Caco-2 (cell line): ENCODE measurements at places on chromosomes 6 and 20. TPM values are rescaled to one million over a fixed set of nuclear protein-coding genes. Genes with fewer than 3 reads are reported as not detected.

Gene SLPI
- total RNA-seq, result 3.0 TPM in 2 replicates

Gene ZBP1
- not detected in 2 replicates for total RNA-seq

GRCh38 chr6:119124079-119124824 is 45.8 kb upstream of the FAM184A start:
- no peak overlapping the region for H3K4me3 ChIP-seq
- H3K4me1 ChIP-seq, result peaks cover 21% of the 10 kb centered on the region
- H3K36me3 ChIP-seq, result no peaks in the 10 kb centered on the region
- no peaks in the 10 kb centered on the region for H3K27me3 ChIP-seq
- no peak for DNase-seq
- H3K27ac ChIP-seq, result no peak overlapping the region

- no peak overlapping the region for H3K27ac ChIP-seq
- no peaks in the 10 kb centered on the region for H3K27me3 ChIP-seq
- no peaks in the 10 kb centered on the region for H3K4me1 ChIP-seq
- H3K36me3 ChIP-seq, result peaks cover 8% of the 10 kb centered on the region; the same call in 1 of the 2 replicates
- no peak for DNase-seq
- no peak overlapping the region for H3K4me3 ChIP-seq
Measured at GRCh38 chr20:36830791-36831691, 44.9 kb upstream of the TLDC2 start.

- H3K36me3 ChIP-seq, result no peaks in the 10 kb centered on the region
- H3K4me1 ChIP-seq, result no peaks in the 10 kb centered on the region
- no peak for DNase-seq
- H3K27me3 ChIP-seq, result no peaks in the 10 kb centered on the region; the same call in 1 of the 2 replicates
Measured at GRCh38 chr20:7022597-7022996, 255.1 kb downstream of the BMP2 start.

DNA sequence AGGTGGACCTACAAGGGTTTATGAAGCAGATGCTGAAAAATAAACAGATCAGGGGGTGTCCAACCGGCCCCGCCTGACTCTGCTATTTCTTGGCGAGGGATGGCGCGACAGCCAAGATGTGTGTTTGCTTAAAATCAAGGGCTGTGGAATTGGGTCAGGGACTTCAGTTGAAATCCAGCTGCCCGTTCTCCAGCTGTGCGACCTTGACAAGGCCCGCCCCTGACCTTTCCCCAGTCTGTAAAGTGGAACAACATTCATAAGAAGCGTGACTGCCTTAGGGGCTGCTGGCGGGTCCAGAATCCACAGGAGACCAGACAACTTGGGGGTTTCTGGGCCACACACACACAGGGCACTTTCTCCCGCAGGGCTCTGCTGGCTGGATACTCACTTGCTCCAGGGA is 517.5 kb downstream of the PREX1 start:
- H3K4me3 ChIP-seq, result no peak overlapping the region
- H3K4me1 ChIP-seq, result no peaks in the 10 kb centered on the region
- no peaks in the 10 kb centered on the region for H3K36me3 ChIP-seq
- no peaks in the 10 kb centered on the region for H3K27me3 ChIP-seq
- DNase-seq, result no peak
- no peak overlapping the region for H3K27ac ChIP-seq

- DNase-seq, result no peak
- no peaks in the 10 kb centered on the region for H3K27me3 ChIP-seq
- no peaks in the 10 kb centered on the region for H3K36me3 ChIP-seq
- H3K4me3 ChIP-seq, result no peak overlapping the region
- H3K27ac ChIP-seq, result no peak overlapping the region
Measured at GRCh38 chr6:51854347-51854746, 233.1 kb downstream of the PKHD1 start.

DNA sequence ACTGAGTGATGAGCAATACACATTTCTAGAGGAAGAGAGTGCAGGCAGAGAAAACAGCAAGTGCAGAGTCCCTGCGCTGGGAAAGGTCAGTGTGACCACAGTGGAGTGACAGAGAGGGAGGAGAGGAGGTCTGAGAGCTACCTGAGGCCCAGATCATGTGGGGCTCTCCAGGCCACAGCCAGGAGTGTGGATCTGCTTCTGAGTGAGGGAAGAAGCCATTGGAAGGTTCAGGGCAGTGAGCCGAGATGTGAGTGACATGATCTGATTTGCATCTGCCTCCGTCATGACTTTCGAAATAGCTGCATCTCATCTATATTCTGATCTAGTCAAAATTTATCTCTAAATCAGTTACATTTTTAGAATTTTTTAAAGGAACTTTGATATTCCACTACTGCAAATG is 367.1 kb downstream of the PREX1 start:
- H3K27ac ChIP-seq, result no peak overlapping the region
- no peak for DNase-seq
- H3K4me1 ChIP-seq, result peaks cover 7% of the 10 kb centered on the region
- no peak overlapping the region for H3K4me3 ChIP-seq

DNA sequence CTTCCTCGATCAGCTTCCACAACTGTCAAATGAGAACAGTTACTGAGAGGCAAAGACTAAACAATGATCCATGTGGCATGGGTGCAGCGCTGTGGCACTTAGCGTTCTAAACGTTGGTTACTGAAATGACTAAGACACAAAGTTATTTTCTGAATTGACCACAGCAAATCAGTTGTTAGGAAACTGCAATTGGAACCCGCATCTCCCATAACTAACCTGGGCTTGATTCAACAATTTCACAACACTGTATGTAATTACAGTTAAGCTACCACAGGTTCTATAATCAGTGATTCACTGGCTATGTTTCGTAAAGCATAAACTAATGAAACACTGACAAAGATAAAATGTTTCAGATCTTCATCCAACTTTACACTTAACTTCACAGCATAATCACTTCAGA is 12.5 kb downstream of the WDR27 start:
- H3K4me3 ChIP-seq, result no peak overlapping the region
- no peaks in the 10 kb centered on the region for H3K36me3 ChIP-seq
- no peak for DNase-seq

DNA sequence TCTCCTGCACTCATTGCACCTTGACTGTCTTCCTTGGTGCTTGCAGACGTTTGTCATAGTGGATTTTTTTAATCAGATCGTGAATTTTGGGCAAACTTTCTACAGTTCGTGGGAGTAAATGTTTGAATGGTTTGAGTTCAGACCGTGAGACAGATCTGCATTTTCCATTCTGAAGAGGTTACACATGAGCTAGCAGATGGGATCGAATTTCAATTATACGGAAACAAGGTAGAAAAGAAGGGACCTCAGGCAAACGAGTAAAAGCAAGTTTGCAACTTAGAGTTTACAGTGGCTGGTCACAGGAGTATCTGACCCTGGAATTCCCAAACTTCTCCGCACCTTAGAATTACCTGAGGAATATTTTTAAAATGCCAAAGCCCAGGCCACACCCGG is 17.2 kb upstream of the NCR2 start:
- DNase-seq, result no peak
- no peaks in the 10 kb centered on the region for H3K36me3 ChIP-seq
- H3K27ac ChIP-seq, result no peak overlapping the region

GRCh38 chr6:93139408-93140081 is 279.8 kb downstream of the EPHA7 start:
- no peak for DNase-seq
- H3K4me1 ChIP-seq, result no peaks in the 10 kb centered on the region
- H3K27me3 ChIP-seq, result no peaks in the 10 kb centered on the region
- no peak overlapping the region for H3K27ac ChIP-seq
- no peak overlapping the region for H3K4me3 ChIP-seq
